ENCODE measurements at places on chromosomes 1 and 21.

DNA sequence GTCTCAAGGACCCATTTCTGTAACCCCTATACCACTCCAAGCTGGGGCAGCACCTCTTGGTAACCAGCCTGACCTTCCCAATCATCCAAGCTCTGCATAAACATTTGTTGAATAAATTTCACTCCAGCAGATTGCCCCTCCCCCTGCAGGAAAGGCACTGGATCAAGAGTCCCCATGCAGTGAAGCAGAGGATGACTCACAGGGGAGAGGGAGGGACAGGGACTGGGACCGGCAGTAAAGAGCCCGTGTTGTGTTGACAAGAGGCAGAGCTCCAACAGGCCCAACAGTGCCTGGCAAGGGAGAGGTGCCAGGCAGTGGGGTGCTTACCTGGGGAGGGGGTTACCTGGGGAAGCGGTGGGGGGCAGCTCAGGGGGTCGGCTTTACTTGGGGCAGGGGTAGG lies 32.3 kb downstream of the SLC9A1 start:
- DNase-seq, result no peak

GRCh38 chr1:11944358-11944931 lies 9.9 kb downstream of the PLOD1 start:
- no peak for DNase-seq

DNA sequence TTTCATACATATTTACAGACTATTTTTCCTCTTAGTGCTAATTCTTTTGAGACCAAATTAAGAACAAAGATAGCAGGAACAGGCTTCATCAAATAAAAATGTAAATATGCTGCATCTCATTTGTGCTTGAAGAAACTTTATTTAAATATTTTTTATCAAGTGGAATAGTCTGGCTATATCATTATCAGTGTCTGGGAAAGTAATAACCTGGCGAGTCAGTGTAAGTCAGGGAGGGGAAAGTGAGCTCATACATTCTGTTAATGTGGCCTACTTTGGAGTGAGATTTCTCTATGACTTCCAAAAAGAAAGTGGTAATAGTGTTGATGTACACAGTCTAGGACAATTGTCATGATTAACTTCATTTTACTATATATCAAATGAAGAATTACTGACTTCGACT lies 1045.1 kb downstream of the ADGRL2 start:
- no peak for DNase-seq

DNA sequence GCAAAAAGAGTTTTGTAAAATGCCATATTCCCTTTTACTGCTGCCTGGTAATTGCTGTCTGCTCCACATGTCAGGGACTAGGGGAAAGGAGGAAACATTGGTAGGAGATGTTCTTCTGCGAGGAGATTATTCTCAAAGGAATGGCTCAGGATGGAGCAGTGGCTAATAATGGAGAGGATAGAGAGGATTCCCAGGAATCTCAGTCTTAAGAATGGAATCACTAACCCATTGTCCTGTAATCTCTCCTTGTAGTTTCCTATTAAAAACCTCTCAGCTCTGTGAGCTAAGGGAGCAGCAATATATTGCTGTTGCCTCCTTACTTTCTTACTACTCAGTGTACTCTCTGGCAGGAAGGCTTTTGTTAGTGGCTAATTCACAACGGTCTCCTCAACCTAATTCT lies 175.4 kb downstream of the HS2ST1 start:
- DNase-seq, result no peak

DNA sequence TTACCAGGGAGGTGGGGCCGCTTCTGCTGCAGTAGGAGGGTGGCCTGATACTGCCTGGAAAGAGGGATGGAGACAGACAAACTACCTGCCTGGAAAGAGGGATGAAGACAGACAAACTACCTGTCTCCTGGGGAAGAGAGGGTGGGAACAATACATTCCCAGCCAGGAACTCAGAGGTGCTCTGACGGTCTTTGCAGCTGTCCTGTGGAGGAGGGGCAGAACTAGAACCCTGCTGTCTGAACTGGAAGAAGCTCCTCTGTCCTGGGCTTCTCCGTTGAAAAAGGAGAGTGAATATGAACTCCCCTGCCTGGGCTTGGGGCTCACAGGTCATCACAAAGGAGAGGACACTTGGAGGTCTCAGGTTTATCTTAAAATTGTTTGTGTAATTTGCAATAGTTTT lies 40.3 kb upstream of the ETV3 start:
- no peak for DNase-seq

DNA sequence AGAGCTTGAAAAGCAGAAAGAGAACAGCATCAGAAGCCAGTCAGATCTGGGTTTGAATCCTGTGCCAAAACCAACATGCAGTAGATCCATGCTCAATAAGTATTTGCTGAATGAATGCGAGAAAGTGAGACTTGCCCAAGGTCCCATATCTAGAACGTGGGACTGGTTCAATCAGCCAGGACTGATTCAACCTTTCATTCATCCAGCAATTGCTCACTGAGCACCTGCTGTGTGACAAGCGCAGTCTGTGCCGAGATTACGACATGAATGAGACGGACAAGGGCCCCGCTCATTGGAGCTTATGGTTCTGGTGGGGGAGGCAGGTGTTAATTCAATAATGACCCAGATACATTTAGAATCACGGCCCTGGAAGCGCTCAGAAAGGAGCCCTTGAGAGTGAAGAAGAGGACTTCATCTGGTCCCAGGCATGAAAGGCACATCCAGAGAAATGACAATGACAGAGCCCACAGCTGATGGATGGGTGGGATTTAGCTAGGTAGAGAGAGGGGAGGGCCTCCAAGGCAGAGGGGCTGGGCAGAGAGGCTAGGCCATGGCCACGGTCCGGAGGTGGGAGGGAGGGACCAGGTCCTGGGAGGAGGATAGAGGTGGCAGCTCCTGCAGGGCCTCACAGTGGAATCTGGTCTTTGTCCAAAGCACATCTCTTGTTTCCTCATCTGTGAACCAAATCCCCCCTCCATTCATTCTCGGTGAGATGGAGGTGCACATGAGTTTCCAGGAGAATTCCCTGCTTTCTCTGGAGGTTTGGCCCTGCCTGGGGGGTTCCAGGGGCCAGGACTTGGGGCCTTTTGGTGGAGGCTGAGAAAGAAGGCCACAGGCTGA lies 4.2 kb upstream of the FAM131C start:
- no peak for DNase-seq

GRCh38 chr1:83676106-83676505 lies 322.8 kb downstream of the TTLL7 start:
- DNase-seq, result no peak

DNA sequence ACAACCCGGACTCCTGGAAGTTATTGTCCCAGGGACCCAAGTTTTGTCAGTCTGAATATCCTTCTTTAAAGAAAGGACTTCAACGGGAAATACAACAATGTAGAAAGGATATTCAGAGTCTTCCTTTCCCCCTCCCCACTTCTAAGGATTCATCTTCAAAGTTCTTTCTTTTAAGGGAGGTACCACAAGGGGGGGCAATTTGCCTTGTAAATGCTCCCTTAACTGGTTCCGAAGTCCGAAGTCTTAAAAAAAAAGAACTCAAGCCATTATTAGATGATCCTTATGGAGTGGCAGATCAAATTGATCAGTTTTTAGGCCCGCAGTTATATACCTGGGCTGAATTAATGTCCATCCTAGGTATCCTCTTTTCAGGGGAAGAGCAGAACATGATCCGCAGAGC lies 47.0 kb downstream of the SERINC2 start:
- no peak for DNase-seq

DNA sequence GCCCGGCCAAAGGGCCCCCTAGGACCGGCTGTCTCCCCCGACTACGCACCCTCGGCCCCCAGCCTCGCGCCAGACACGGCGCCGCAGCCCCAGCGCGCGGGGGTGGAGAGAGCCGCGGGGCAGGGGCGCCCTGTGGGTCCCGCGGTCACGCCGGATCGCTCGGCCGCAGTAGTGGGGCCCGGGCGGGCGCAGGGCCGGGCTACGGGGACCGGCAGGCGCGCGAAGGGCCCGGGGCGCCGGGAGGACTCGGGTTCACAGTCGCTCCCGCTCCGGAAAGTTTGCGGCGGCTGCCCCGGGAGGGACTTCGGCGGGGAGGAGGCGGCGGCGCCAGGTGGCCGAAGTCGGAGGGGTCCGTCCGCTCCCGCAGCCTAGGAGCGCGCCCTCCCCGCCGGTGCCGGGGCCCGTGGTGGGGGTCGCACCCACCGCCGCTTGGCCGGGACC lies 7.1 kb upstream of the ZNF669 start:
- DNase-seq, result no peak

DNA sequence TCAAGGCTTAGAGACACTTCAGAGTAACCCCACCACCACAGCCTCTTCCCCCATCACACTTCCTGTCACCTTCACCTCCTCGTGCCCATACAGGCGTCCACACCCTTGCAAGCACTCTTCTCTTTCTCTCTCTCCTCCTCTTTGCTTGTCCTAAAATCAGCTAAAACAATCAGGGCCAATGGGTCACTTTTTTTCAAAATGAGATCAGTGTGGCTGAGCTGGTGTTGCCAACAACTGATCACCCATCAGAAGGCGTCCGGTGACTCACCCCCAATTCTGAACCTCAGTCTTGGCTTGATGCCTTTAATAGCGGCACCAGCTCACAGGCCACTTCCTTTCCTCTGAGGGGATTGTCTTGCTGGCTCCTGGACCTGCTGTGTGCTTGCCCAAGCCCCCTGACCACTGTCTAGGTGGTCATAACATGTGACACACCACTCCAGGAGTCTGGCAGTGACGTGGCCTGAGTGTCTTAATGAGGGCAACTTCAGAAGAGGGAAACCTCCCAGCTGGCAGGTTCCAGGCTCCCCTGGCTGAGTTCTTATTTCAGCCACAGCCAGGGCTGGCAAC lies 1.6 kb downstream of the DRAXIN start:
- no peak for DNase-seq

- DNase-seq, result no peak
These were observed 136.8 kb upstream of the EDN2 start for GRCh38 chr1:41621256-41621655.

- DNase-seq, result no peak
These were observed 39.5 kb upstream of the DDAH1 start for GRCh38 chr1:85504417-85504816.

- DNase-seq, result no peak
These were observed 57.9 kb upstream of the EDN2 start for GRCh38 chr1:41542196-41542930.

DNA sequence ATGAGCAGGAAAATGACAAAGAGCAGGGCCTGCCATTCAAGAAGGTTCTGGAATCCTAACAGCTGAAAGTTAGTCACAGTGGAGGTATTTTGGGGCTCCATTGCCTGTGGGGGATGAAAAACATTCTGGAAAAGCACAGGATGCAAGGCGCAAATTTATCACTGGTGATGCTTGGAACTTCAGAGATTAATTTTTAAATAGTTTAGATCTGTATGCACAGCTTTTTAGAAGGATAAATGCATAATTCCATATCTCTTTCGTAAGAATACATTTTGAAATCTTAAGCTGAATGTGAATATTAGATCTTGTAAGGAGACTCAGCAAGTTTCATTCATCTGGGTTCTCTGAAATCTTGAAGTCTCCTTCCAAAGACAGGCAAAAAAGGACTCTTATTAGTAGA lies at the start of gene OR11L1:
TSS of gene OR11L1 (minus strand) at position 101 of the 400 bp plus-strand sequence. CDS start at position 101, 0 bp downstream.
- DNase-seq, result no peak

GRCh38 chr1:222171005-222171404 lies 376.9 kb downstream of the HHIPL2 start:
- no peak for DNase-seq

DNA sequence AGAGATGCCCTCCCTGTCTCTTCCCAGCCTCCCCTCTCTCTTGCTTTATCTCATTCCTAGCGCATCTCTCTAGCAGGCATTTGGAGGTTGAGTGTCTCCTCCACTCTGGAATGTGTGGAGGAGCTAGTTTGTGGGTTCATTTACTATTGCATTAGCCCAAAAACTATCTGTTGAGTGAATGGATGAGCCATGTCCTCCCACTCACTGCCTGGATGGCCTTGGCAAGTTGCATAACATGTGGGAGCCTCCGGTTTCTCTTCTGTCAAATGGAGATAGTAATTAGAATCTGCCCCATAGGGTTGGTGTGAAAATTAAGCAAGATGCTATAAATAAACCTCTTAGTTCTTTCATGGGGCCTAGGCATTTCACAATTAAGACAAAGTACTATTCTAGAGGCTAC lies 181.8 kb downstream of the KAZN start:
- no peak for DNase-seq

GRCh38 chr1:84433258-84434080 lies 35.2 kb downstream of the DNASE2B start:
- DNase-seq, result no peak

DNA sequence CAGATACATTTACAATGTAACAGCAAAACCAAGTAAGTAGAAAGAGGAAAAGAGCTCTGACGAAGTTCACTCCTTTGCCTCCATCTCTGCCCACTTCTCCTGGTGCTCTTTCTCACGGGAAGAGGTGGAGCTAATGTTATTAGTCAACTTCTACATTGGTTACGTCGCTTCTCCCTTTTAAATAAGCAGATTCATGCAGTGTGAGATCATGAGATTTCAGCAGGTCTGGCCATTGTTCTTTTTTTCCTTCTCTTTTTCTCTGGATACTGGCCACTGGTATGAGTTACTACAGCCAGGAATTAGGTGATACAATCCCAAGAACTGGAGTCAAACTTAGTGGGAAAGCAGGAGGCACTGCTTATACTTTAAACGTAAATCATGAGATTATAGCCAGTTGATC lies 207.1 kb downstream of the AKT3 start:
- DNase-seq, result no peak

- DNase-seq, result no peak
These were observed 3.8 kb downstream of the JMJD4 start for GRCh38 chr1:227731241-227731677.

GRCh38 chr1:44676484-44677200 lies 2.1 kb downstream of the ARMH1 start:
- DNase-seq, result no peak

- DNase-seq, result no peak
These were observed 57.1 kb upstream of the ATP1B1 start for GRCh38 chr1:169049258-169049938.

GRCh38 chr1:222787729-222788128 lies 27.1 kb upstream of the DISP1 start:
- DNase-seq, result no peak

- DNase-seq, result no peak
These were observed 339.0 kb downstream of the PTPRU start for GRCh38 chr1:29575277-29575676.

DNA sequence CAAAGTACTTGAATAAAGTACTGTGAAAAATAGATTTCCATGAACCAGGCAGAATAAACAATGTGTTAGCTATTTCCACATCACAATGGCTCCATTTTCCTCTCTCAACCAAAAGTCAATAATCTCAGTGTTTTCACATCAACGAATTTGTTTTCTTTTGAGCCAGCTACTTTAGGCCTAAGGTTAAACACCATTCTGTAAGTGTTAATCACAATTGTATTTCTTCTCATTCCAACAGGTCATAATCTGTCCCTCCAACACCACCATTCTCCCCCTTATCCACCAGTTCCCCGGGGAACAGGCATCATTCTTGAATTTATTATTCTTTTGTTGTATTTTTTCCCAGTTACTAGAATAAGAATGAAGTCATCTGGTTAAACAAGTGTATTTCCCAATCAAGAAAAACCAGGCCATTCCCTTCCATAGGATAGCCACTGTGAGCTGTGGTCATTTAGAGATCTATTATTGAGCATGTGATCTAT lies 66.2 kb upstream of the PALMD start:
- no peak for DNase-seq

Data from left forelimb (tissue), 1 donor.